ENCODE measurements at places on chromosomes 5 and 9.

- DNase-seq: no peak
These were observed 258.0 kb downstream of the EBF1 start for GRCh38 chr5:158841481-158842276.

GRCh38 chr9:70484232-70485130, 70.0 kb upstream of the KLF9 start:
- peak; percentile 20 for DNase-seq

- no peak for DNase-seq
These were observed 38.6 kb upstream of the NOTCH1 start for GRCh38 chr9:136584401-136584932.

- DNase-seq: no peak
These were observed 261.5 kb upstream of the CCNH start for GRCh38 chr5:87674235-87674634.

DNA sequence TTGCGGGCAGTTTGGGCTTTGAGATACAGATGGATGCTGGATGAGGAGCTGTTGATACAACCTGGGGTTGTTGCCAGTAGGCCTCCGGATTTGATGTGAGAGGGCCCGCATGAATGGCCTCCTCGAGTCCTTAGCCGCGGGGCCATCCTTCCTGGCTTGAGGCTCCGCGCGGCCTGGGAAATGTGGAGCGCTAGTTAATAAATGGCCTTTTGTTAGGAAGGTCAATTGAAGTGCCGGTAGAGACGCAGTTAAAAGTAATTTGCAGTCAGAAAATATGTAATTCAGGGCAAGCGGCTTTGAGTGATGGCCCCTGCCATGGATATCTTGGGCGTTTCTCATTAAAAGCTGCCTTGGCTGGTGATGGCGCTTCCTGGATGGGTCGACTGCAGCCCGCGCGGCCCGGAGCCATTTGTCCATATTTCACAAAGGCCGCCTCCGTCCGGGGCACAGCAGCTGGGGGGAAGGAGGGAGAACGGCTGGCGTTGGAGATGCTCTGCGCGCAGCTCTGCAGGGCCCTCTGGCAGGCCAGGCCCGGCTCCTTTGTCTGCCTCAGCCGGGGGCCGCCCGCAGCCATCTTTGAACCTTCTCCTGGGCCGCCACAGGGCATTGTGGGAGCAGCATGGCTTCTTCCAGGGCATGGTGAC, 11.2 kb downstream of the MVB12B start:
- DNase-seq: peak; percentile 60

- no peak for DNase-seq
These were observed 444 bp upstream of the ZNF354A start for GRCh38 chr5:178730940-178731265.

DNA sequence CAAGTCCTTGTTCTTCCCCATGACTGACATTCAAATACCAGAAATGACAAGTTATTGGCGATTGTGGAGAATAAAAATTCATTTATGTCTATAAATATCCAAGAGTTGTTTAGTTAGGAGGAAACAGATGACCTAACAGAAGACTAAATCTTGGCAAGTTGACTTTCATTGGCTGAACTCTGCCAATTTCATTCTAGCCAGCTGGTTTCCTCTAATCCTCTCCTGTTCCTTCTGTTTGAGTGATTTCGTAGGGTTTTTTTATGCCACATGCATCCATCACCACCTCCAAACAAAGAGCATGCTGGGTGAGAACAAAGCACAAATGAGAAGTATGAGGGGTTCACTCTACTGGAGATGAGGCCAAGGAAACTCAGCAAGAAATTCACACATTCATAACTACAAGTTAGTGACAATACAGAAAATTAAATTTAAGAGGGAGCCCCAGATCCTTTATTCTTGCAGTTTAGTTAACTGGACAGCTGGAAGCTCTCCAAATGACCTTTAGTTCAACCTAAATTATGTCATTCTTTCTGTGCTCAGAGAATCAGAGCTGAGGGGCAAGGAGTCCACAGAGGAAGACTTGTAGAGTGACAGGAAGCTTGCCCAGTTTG, 932.0 kb downstream of the TLE4 start:
- no peak for DNase-seq

DNA sequence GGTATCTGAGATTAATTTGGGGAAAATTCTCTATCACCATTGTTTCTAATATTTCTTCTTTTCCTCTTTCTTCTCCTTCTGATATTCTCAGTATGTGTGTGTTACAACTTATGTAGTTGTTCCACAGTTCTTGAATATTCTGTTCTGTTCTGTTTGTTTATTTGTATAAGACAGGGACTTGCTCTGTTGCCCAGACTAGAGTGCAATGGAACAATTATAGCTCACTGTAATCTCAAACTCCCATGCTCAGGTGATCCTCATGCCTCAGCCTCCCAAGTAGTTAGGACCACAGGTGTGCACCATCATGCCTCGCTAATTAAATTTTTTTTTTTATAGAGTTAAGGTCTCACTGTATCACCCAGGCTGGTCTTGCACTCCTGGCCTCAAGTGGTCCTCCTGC, 145.8 kb upstream of the TUT7 start:
- no peak for DNase-seq

DNA sequence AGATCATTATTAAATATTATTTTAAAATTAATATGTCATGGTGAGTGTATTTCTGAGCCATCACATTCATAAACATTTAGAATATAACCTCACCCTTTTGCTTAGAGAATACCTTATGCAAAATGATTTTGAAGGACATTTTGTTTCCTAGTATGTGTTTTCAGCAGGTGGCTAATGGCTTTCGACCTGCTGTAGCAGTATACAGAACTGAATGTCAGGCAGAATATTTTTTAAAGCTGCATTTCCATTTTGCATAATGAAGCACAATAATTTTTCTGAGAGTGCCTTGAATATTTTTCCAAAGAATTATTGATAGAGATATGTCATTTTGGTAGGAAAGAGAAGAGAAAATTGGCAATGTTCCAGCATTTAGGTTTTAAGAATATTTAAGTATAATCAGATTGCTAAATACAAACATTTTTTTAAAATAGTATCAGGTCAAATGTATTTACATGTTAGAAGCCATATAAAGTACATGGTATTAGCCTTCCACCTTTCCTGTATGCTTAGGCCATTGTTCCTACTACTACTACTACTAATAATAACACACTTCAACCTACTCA, 42.3 kb downstream of the PAM start:
- DNase-seq: no peak

DNA sequence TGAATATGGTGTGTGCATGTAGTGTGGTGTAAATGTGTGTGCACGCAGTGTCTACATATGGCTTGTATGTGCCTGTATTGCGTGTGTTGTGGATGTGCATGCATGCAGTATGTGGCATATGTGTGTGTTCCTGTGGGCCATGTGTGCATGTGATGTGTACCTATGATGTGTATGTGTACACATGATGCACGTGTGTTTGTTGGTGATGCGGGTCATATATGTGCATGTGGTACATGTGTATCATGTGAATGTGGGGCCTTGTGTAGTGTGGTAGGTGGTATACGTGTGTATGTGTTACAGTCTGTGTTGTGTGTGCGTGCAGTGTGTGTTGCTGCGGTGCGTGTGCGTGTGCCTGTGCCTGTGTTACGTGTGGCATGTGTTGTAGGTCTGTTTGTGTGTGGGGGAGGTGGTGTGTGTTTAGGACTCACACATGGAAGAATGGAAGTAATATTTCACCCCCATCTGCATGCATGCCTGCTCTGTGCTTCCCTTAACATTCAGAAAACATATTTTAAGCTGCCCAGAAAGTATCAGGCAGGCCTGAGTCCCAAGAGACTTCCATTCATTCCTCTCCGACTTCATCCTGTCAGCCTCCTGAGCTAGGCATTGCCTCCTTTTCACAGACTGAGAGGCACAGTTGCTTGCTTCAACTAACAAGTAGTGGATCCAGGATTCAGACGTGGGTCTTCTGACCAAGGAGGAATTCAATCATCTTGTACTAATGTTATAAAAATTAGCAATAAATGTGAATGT, 55.4 kb upstream of the RUFY1 start:
- DNase-seq: no peak

DNA sequence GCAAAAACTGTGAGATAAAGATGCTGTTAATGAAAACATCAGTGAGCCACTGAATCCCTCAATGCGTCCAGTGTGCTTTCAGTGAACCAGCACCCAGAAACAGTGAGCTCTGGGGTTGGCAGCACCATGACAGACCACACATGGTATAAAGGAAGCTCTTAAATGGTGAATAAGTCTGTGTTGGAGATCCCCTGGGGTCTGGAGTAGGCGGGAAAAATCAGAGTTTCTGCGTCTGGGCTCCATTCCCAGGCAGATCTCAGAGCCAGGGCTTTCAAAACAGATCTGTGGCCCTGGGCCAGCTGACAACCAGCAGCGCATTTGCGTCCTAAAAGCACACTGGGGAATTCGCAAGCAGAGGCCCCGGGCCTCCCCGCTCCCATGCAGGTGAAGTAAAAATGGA, 233.5 kb downstream of the FRMD3 start:
- no peak for DNase-seq

GRCh38 chr5:146766013-146766412, 112.5 kb downstream of the PPP2R2B start:
- DNase-seq: no peak

- no peak for DNase-seq
These were observed 459.3 kb upstream of the ZNF608 start for GRCh38 chr5:125205601-125206225.

- DNase-seq: no peak
These were observed 41.1 kb upstream of the TEX48 start for GRCh38 chr9:114722937-114723620.

DNA sequence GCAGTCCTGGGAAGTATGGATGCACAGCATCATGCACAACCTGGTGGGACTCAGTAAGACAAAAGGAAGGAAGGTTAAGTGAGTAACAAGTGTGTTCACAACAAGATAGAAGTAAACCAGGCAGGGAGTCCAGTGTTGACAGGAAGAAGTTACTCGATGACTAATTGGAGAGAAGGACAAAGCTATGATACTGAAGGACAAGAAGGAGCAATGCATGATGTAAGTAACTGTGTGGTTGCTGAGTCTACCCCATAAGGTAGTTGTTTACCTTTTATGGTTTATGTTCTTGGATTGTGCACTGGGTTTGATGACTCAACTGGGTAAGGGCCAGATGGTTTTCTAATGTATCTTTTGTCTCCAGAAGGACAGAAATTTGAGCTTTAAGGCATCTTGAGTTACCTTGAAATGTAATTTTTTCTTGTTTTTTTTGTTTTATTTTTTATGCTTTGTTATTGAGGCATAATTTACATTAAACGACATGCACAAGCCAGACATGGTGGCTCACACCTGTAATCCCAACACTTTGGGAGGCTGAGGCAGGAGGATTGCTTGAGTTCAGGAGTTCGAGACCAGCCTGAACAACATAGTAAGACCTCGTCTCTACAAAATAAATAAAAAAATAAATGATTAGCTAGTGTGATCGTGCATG, 89.2 kb upstream of the CAST start:
- no peak for DNase-seq

DNA sequence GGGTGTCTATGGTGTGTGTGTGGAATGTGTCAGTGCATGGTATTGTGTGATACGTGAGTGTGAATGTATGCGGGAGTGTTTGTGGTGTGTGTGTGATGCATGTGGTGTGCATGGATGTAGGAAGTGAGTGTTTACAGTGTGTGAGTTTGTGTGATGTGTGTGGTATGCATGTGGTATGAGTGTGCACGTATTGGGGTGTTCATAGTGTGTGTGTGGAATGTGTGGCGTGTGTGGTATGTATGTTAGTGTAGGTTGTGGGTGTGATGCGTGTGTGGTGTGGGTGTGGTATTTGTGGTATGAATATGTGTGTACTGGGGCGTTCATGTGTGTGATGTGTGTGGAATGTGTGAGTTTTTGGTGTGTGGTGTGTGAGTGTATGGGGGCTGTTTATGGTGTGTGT, 40.1 kb upstream of the BICD2 start:
- no peak for DNase-seq

- no peak for DNase-seq
These were observed 284.8 kb downstream of the CRB2 start for GRCh38 chr9:123640792-123641222.

GRCh38 chr5:181233801-181234454, 9.8 kb downstream of the RACK1 start:
- no peak for DNase-seq

- DNase-seq: no peak
These were observed 14.9 kb upstream of the SCAMP1 start for GRCh38 chr5:78345485-78345884.

GRCh38 chr5:93421987-93422401, 159.0 kb downstream of the NR2F1-AS1 start:
- DNase-seq: no peak

DNA sequence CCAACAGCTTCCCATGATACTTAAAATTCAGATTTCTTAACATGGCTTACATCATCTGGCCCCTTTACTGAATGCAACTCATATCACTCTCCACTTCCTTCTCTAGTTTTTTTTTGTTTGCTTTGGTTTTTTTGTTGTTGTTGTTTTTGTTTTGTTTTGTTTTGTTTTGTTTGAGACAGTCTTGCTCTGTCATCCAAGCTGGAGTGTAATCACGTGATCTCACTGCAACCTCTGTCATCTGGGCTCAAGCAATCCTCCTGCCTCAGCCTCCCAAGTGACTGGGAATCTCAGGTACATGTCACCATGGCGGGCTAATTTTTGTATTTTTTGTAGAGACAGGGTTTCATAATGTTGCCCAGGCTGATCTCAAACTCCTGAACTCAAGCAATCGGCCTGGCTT, 41.4 kb downstream of the CPLANE1 start:
- DNase-seq: no peak

- DNase-seq: no peak
These were observed 91.1 kb downstream of the PRDM6 start for GRCh38 chr5:123180178-123180577.

GRCh38 chr5:128453121-128453520, 84.9 kb downstream of the FBN2 start:
- no peak for DNase-seq

DNA sequence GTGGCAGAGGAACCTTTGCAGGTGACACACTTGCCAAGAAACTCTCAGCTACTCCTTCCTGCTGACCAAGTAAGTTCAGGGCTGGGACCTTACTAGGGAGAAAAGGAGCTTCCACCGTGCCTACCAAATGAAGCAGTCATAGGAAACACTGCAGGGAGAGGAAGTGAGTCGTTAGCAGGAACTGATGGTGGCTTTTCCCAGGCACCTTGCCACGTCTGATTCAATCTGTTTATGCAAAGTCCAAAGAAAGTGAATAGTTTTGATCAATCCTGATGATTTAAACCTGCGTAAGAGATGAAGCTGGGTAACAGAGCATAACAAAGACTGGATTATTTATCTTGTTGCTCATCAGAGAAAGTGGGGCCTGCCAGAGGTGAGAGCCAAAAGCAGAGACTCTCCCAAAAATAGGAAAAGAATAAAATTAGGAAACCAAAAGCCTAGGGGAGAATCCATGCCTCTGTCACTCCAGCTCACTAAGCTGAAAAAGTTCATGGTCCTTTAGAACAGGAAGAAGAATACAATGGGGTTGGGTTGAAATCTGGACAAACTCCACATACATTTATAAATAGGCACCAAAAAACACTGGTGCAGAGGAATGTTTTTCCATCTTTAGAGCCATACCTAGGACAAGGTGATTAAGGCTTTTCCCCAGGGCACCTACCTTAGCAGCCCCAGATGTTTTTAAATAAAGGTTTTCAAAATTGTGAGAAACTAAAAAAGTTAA, 9.3 kb upstream of the PFDN1 start:
- no peak for DNase-seq

Measured in neural crest cell (in vitro differentiated cells).